Ovary (tissue), 10 donors: ENCODE measurements at places on chromosomes 6 and 20. TPM values are rescaled to one million over a fixed set of nuclear protein-coding genes. Genes with fewer than 3 reads are reported as not detected.

The BPHL gene
- 23.7 TPM for polyA plus RNA-seq

The IPCEF1 gene
- polyA plus RNA-seq = 1.8 TPM

The ZBTB12 gene
- polyA plus RNA-seq = 2.4 TPM

The TGM3 gene
- polyA plus RNA-seq = 0.20 TPM

The ANKRD66 gene
- polyA plus RNA-seq = not detected

The MTRF1L gene
- 15.6 TPM for polyA plus RNA-seq

The TOX2 gene
- polyA plus RNA-seq = 2.3 TPM
